ENCODE measurements at places on chromosomes 5 and 9.
A peak's percentile ranks its signal among the peaks of the same experiment; 100 is the strongest.

DNA sequence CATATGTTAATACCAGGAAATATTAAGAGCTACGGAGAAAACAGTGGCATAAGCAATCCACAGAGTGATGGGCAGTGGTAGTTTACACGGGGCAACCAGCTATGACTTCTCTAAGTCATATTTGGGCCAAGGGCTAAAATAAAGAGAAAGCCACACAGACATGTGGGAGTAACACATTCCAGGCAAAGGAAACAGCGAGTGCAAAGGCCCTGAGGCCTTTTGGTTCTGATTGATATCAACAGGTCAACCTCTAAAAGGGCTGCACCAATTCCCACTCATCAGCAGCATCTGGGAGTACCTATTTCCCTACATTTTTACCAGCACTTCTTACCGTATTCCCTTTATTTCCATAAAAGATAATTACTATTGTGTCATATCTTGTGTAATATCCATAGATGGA, 173.4 kb downstream of the SPOCK1 start:
- no peak for DNase-seq

DNA sequence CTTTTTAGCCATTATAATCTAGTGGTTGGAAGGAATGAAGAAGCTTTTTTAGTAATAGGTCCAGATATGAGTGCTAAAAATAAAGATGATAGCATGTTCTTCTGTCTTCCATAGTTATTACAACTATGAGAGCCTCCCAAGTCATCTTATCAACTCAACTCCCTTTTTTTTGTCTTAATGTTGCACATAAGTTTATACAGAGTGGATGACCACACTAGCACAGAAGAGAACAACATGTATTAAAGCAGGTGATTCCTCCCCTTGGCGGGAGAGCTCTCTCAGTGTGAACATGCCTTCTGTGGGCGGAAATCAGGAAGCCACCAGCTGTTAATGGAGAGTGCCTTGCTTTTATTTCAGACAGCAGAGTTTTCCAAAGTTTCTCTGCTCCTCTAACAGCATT, 40.1 kb upstream of the STX17 start:
- DNase-seq, result no peak

DNA sequence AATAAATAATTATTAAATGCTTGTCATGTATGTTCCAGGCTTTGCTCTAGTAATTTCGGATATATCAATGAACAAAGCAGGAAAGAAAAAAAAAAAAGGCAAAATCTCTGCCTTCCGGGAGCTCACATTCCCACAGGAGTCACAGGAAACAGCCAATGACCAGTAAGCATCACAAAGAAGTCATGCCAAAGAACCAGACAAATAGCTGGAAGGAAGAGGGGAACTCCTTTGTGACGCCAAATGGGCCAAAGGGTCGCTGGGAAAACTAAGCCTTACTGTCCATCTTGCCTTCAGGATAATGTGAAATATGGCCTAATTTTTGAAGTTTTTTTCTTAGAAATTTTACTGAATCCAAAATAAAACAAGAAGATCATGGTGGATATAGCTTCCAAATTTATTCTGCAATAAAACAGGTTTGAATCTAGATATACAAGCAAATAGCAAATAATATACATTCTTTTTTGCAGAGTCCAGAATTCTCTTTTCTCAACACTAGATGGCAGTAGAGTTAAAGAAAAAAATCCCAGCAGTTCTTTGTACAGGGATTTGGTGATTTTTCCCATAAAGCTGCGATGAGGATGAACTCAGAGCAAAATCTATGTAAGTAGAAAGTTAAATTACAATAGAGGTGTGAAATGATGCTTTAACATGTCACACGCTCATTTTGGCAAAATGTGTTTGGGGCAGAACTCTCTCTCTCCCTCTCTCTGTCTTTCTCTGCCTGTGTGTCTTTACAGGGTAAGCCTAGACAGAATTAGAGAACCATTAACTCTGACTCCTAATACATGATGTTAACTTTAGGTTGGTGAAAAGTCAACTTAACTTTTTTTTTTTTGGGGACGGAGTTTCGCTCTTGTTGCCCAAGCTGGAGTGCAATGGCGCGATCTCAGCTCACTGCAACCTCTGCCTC, 60.0 kb upstream of the TUT7 start:
- DNase-seq, result no peak

DNA sequence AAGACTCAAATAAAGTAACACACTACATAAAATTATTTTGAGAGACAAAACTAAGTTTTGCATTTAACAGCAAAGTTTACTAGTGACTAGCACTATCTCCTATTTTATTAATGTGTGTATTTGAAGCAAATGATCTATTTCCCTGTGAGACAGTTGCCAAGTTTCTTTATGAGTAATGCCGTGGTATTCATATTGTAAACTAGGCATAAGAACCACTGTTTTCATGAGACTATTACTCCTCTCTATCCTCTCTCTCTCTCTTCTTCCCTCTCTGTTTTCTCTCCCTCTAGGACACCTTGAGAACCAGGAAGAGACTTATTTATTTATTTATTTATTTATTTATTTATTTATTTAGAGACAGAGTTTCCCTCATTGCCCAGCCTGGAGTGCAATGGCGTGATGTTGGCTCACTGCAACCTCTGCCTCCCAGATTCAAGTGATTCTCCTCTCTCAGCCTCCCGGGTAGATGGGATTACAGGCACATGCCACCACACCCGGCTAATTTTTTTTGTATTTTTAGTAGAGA, 61.1 kb downstream of the MLANA start:
- DNase-seq, result peak; percentile 34

DNA sequence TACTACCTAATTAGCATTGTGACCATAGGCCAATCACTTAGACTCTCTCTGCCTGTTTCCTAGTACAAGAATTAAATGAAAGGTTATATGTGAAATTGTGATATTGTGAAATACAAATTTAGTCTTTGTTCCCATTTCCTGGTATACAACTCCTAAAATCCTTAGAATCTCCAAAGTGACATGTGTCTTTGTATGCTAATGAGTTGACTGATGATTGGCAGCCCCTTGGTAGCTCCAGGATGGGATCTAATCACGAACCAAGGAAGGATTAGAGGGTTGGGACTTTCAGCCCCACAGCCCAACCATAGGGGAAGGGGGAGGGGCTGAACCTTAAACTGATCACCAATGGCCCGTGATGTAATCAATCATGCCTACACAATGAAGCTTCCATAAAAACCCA, 31.6 kb downstream of the ATP6V0E1 start:
- no peak for DNase-seq

DNA sequence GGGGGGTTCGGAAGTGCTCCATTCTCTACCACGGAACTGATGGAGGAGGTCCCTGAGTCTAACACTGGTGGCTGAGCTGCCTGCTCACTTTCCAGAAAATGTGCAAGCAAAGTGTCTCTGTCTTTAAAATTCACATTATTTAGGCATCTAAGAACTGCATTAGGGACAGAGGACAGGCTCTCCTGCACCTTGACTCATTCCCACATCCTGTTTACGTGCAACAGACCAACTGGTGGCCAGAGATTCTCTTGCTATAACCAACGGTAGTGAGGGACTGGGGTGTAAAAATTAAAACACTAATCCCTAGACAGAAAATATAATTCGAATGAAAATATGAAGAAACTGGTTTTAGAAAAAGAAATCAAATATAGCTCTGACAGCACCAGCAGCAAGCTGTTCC, 320.9 kb downstream of the IRX2 start:
- DNase-seq, result no peak

GRCh38 chr5:112863549-112863948, 2.5 kb downstream of the SRP19 start:
- DNase-seq, result no peak

GRCh38 chr5:135011355-135012032, 22.5 kb downstream of the PITX1 start:
- no peak for DNase-seq

DNA sequence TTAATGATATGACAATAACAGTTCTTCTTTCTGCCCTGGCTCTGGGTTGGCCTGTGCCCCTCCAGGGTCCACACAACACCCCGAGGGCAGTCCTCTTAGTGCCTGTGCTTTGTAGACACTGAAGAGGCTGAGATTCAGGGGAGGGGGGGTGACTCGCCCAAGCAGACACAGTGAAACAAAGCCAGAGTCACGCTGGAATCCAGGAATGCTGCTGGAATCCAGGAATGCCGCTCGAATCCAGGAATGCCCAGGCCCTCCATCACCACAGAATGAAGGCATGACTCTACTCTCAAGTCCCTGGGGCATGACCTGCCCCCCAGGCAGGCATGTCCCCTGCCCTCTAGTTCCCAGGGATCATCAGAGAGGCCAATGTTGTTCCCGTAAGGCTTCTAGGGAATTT, 73.1 kb downstream of the LRSAM1 start:
- no peak for DNase-seq

- no peak for DNase-seq
Observed at GRCh38 chr9:81598811-81599210, 90.5 kb downstream of the TLE1 start.

DNA sequence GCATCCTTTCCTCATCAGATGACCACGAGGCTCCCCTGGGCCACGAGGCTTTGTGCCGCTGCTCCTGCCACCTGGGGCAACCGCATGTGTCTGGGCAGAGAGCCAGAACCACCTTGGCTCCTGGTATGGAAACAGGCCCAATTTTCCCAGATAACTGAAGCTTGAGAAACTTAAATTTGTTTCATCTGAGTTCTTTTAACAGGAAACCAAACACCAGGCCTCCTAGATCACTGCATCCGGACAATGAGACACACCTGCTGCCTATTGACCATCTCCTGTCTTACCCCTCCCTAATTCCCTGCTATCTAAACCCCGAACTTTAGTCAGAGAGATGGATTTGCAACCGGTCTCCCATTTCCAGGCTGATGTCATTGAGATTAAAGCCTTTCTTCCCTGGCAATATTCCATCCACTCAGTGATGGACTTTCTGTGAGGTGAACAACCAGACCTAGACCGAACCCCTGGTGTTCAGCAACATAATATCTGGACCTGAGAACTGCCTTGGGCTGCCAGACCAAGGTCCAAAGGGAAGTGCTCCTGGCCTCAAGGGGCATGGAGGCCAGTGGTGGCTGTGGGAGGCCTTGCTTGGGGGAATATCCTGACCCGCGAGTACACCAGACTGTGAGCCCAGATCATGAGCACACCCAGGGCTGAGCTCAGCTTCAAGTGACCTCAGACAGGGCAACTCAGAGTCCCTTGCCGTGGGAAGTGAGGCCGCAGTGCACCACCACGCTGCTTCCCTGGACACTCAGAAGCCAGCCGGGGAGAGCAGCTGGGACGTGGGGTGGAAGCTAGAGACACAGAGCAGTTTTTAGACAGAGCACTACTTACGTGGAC, 199.7 kb downstream of the HSPA4 start:
- DNase-seq, result no peak

DNA sequence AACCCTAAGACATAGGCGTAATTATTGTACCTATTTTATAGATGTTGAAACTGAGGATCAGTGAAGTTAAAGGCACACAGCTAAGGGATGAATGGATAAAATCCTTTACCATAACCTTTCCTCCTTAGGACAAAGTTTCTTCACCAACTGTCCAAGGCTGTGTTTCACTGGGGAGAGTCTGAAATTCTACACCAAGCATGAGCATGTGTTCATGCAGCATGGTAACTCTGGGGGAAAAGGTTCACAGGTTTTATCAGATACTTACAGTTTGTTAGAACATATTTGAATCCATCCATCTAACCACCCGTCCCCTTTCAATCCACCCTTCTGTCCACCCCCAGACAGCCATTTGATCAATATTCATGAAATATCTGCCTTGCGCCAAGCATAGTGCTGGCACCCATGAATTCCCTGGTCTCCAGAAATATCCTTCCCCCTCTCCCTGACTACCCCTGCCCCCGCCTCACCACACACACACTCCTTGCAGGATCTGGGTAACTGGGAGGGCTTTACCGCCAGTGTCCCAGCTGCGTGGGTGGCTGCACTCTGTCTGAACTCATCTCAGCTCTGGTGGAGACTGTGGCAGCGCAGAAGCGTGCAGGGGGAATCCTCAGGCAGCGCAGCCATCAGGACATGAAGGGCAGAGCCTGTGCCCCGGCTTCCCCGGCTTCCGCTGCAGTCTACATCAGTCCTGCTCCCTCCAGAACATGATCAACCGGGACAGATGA, 6.3 kb upstream of the KCNIP1 start:
- DNase-seq, result no peak

GRCh38 chr9:121598167-121598964, 53.1 kb upstream of the DAB2IP start:
- DNase-seq, result no peak

DNA sequence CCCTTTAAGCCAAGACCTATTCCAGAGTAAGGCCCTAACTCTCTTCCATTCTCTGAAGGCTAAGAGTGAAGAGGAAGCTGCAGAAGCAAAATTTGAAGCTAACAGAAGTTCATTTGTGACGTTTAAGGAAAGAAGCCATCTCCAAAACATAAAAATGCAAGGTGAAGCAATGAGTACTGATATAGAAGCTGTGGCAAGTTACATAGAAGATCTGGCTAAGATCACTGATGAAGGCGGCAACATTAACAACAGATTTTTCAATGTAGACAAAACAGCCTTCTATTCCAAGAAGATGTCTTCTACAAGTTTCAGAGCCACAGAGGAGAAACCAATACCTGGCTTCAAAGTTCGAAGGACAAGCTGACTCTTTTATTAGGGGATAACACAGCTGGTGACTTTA, 1143.4 kb downstream of the CDH12 start:
- no peak for DNase-seq

DNA sequence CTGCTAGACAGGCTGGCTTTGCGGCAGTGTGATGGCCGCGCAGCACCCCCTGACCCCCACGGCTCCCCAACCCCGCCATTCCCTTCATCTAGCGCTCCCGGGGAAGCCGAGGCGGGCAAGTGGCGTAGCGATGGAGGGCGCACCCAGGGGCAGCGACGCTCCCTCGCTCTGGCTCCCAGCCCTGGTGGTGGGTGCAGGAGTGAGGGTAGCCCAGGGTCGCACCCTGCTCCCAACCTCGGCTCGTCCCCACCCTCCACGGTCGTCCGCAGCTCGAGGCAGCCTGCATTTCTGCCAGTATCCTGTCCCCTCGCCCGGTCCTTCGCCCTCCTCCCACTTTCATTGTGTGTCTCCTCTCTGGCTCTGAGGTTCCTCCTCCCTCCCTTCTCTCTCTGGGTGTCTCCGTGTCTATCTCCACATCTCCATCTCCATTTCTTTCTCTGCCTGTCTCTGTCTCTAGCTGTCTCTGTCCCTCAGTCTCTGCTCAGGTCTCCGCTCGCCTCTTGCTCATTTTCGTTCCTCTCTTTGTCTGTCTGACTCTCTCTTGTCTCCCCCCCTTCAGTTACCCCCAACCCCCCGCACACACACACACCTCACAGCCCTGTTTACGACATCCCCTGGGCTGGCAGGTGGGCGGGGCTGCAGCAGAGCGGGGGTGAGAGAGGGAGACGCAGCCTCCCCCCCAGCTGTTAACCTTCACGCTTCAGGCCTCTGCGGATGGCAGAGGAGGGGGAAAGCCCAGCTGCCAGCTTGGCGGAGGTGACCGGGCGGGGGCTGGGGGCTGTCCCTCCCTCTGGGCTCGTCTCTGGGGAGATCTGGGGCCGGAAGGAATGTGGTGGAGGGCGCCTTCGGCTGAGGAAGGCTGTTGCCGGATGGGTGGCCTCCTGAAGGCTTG, 48.7 kb upstream of the PSD2 start:
- DNase-seq, result peak; percentile 47

DNA sequence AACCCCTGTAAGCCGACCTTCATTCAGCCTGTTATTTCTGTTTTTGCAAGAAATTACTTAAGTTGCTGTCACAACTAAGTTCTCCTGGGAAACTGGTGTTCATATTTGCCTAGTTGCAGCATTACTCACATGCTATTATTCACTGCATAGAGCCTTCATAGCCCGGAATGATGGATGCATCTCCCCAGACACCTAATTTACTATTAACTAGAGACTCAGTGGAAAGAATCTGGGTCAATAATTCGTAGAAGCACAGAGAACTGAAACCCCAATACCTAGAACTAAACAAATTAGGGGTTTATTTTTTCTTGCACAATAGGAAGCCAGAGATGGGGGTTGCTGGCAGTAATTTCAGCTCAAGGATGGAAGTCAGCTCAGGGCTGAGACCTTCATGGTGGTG, 45.7 kb upstream of the FAM170A start:
- no peak for DNase-seq
